ENCODE measurements at places on chromosomes 5 and 9.

GRCh38 chr5:76325326-76325725 lies 77.8 kb upstream of the IQGAP2 start:
- H3K4me3 ChIP-seq: no peak overlapping the region
- peaks cover 17% of the 10 kb centered on the region for H3K4me1 ChIP-seq
- DNase-seq: no peak

DNA sequence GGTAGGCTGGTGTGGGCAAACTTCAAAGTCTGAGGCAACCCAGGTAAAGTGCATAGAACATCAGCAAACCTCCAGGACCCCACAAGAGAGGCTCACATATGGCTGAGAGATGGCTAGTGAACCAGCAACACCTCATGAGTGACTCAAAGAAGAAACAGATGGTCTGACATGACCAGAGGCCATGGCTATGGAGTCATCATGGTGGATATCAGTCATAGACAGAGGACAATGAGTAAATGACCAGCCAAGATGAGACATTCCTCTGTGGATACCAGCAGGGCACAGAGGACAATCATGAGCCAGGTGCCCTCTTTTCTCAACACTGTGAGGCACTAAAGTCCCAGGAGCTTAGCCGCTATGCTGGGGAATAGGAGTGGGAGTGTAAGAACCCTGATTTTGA lies 180.8 kb downstream of the RASEF start:
- H3K36me3 ChIP-seq: no peaks in the 10 kb centered on the region
- no peaks in the 10 kb centered on the region for H3K27me3 ChIP-seq
- no peak overlapping the region for H3K4me3 ChIP-seq
- no peak for DNase-seq
- H3K27ac ChIP-seq: no peak overlapping the region

DNA sequence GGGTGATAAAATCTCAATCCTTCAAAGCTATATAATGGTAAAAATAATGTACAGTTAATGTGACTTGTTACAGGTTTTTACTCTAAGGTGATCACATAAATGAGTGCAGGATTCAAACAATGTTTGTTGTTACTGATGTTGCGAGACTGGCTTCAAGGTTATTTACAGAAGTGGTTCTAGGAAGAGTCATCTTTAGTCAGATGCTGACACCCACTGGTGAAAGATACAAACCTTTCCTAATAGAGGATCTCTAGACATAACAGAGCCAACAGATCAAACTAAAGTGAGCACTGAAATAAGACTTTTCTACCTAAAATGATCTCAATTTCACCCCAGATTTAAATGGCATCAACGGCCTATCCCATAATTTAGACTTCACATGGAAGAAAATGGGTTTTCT lies 20.2 kb downstream of the ARSB start:
- DNase-seq: no peak
- H3K4me3 ChIP-seq: no peak overlapping the region
- no peaks in the 10 kb centered on the region for H3K4me1 ChIP-seq
- H3K27me3 ChIP-seq: no peaks in the 10 kb centered on the region
- no peaks in the 10 kb centered on the region for H3K36me3 ChIP-seq

GRCh38 chr5:91277093-91277626 lies 106.0 kb downstream of the ARRDC3 start:
- no peaks in the 10 kb centered on the region for H3K27me3 ChIP-seq
- no peak overlapping the region for H3K4me3 ChIP-seq
- peaks cover 19% of the 10 kb centered on the region for H3K4me1 ChIP-seq

DNA sequence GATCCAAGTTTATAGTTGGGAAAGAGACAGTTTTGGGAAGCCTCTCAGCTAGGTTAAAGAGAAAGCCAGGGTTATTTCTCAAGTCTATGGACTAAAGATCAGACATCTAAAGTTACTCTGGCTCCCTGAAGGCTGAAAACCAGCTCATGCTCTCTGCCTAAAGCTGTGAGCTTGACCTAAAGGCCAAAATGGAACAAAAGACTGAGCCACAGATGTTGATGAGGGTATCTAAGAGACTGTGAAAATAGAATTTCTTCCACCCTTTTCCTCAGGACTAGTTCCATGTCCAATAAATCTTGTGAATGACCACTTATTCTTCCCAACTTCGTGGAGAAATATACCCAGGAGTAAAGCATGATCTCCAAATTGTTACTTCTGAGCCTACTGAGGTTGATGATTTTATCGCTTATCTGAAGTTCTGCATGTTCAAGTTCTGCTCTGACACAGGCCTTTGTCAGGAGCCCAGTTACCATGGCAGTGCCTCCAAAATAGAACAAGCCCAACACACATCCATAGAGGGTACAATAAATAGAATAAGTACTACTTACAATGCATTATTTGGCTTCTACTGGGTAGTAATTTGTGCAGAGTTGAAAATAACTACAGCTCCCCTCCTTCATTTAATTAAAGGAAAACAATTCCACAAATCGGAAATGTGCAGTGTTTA lies 373.6 kb downstream of the NTRK2 start:
- no peaks in the 10 kb centered on the region for H3K4me1 ChIP-seq
- H3K27me3 ChIP-seq: no peaks in the 10 kb centered on the region
- DNase-seq: no peak
- H3K4me3 ChIP-seq: no peak overlapping the region
- H3K36me3 ChIP-seq: no peaks in the 10 kb centered on the region

DNA sequence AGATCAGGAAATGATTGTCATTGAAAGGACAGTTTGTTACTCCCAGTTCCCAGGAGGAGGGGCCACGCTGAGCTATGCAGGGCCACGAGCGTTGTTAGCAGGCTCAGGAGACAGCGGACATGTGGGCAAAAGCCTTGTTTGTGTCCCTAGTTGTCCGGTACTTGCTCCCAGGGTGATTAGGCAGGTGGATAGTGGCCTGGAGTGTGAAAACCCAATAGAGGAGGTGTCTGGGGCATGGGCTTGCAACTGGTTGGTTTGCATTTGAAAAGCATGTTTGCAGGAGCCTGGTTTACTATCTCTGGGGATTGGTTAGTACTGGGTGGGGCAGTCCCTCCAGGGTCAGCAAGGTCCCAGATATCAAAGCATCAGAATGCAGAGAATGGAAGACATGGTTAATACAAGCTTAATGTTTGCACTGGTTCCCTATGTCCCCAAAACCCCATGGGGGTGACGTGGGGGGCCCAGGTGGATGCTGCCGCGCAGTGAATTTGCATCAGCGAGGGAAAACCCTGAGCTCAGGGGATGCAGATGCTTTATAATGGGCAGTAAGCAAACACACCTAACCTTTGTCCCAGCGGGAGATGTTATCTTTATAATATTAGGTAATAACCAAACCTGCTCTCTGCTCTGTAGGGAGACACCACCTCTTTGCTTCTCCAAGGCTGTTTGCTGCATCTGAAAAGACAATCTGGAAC lies 39.7 kb downstream of the ROPN1L start:
- no peaks in the 10 kb centered on the region for H3K27me3 ChIP-seq
- peaks cover 17% of the 10 kb centered on the region for H3K4me1 ChIP-seq
- H3K4me3 ChIP-seq: no peak overlapping the region
- H3K27ac ChIP-seq: no peak overlapping the region

- H3K4me1 ChIP-seq: peaks cover 48% of the 10 kb centered on the region
- no peak within 1 kb of the TSS for H3K27ac ChIP-seq
- H3K27me3 ChIP-seq: peaks cover 100% of the 10 kb centered on the region
- no peak for DNase-seq
- H3K36me3 ChIP-seq: no peaks in the 10 kb centered on the region
Measured at GRCh38 chr9:97853056-97853843, at the start of gene FOXE1. FOXE1 (plus strand) TSS chr9:97853226; CDS start chr9:97853915, 689 bp downstream.

DNA sequence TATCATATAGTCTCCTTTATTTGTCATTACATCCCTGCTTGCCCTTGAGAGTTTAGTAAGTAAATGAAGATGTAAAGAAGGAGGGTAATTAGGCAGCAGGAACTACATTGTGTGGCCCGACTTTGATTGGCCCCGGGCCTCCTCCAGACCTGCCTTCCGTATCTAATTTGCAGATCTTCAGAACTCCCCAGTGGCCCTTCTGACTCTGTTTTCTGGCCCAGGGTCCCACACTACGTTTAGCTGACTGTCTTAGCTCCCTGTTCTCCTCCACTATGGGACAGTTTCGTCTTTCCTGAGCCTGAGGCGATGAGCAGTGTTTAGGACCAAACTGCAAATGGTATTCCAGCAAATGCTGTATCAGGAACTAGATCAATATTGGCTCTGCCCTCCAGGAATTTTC lies 21.6 kb upstream of the CTSL start:
- DNase-seq: no peak
- H3K4me1 ChIP-seq: no peaks in the 10 kb centered on the region
- no peak overlapping the region for H3K27ac ChIP-seq
- H3K27me3 ChIP-seq: no peaks in the 10 kb centered on the region

DNA sequence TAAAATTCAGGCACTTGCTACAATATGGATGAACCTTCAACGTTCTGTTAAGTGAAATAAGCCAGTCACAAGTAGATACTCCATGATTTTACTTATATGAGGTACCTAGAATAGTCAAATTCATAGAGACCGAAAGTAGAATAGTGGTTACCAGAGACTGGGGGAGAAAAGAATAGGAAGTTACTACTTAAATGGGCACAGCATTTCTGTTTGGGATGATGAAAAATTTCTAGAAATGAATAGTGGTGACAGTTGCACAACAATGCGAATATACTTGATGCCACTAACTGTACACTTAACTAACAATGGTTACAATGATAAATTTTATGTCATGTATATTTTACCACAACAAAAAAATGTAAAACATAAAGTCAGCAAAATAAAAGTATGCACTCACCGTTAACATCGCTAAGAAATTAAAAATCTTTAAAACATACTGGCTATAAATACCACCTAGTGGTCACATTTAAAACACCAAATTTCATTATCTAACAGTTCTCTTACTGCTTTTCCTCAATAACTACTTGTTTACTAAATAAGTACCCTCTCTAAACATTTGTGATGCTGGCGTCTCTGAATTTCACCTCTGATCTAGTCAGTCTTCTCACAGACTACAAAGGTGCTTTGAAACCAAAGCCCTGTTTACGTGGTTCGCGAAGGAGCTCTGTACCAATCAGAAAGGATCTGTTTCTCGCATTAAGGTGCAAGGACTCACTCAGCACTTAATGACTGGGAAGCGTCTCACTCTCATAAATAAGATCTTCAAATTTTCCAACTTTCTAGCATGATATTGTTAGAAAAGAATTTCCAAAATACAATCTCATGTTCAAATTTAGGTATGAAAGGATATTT lies 22.7 kb downstream of the KIF3A start:
- DNase-seq: no peak
- H3K27me3 ChIP-seq: no peaks in the 10 kb centered on the region
- no peak overlapping the region for H3K27ac ChIP-seq

GRCh38 chr9:103410059-103410458 lies 414.9 kb downstream of the CYLC2 start:
- no peak overlapping the region for H3K4me3 ChIP-seq
- no peak overlapping the region for H3K27ac ChIP-seq
- no peaks in the 10 kb centered on the region for H3K27me3 ChIP-seq
- H3K4me1 ChIP-seq: no peaks in the 10 kb centered on the region
- H3K36me3 ChIP-seq: no peaks in the 10 kb centered on the region

- H3K36me3 ChIP-seq: no peaks in the 10 kb centered on the region
- no peaks in the 10 kb centered on the region for H3K27me3 ChIP-seq
- H3K4me1 ChIP-seq: no peaks in the 10 kb centered on the region
- no peak for DNase-seq
- H3K27ac ChIP-seq: no peak overlapping the region
Measured at GRCh38 chr9:8649807-8650206, 850.2 kb upstream of the DMAC1 start.

DNA sequence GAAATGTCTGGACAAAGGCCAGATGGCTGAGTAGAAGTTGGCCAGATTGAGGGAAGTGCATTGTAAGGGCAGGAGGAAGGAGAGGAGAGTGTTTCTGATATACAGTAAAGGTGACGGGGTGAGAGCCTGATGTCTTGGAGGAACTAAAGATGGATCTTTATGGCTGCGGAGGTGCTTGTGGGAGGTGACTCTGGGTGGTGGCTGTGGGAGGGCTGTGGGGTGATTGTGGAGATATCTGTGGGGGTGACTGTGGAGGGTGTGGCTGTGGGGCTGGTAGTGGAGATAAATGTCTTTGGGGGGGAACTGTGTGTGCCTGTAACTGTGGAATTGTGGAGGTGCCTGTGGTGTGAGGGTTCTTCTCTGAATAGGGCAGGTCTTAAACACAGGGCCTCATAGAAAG lies 121.4 kb downstream of the CMYA5 start:
- no peaks in the 10 kb centered on the region for H3K36me3 ChIP-seq
- H3K4me3 ChIP-seq: no peak overlapping the region
- H3K27ac ChIP-seq: no peak overlapping the region
- no peak for DNase-seq
- H3K4me1 ChIP-seq: no peaks in the 10 kb centered on the region

DNA sequence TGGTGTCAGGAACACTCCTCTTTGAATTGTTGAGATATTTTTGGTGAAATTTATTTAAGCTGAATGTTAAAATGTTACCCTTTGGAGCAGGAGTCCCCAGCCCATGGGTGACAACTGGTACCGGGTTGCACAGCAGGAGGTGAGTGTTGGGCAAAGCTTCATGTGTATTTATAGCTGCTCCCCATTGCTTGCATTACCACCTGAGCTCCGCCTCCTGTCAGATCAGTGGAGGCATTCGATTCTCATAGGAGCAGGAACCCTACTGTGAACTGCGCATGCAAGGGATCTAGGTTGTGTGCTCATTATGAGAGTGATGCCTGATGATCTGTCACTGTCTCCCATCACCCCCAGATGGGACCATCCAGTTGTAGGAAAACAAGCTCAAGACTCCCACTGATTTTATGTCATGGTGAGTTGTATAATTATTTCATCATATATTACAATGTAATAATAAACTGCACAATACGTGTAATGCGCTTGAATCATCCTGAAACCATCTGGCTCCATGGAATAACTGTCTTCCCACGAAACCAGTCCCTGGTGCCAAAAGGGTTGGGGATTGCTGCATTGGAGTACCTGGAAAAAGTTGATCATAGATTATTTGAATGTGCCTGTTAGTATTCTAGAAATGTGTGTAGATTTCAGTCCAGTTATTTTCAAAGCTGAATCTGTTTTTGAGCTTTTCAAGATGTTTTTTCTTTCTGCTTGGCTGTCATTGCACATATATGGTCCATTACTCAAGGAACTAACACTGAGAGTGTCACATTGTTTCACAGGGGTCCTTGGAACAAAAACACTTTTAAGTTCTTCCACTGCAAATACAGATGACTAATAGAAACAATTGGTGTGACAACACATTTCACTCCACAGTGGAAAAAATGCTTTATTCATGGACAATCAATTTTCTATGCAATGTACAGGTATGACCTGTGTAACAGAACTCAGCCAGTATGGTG lies 104.6 kb upstream of the TNFAIP8 start:
- H3K27me3 ChIP-seq: no peaks in the 10 kb centered on the region
- no peak overlapping the region for H3K27ac ChIP-seq
- no peak overlapping the region for H3K4me3 ChIP-seq
- no peak for DNase-seq

DNA sequence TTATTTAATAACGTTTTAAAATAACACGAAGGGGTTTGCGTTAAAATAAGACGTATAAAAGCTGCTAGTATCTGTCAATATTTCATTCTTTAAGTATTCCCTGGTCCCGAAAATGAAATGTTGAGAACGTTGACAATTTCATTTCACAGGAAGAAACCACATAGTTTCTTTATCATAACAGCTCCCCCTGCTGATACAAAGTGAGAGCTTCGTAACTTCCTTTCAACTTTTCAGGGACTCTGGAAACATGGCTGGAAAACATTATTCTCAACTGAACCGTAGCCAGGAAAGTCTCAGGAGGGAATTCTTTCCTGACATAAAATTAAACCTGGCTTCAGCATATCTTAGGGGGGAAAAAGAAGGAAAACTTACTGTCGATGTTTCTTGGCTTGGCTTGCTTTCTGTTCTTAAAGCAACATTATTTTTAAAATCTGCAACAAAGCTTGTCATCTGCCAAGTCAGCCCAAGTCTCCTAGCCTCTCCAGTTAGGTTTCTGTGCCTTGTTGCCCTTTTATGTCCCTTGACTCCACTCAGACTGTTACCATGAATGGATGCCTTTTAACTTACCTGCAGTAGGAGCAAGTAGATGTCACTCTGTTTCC lies 122.9 kb upstream of the DAB2 start:
- H3K27me3 ChIP-seq: no peaks in the 10 kb centered on the region
- H3K4me1 ChIP-seq: no peaks in the 10 kb centered on the region
- H3K4me3 ChIP-seq: no peak overlapping the region
- H3K36me3 ChIP-seq: no peaks in the 10 kb centered on the region
